ENCODE measurements at places on chromosomes 2 and 18.
A peak's percentile ranks its signal among the peaks of the same experiment; 100 is the strongest.

DNA sequence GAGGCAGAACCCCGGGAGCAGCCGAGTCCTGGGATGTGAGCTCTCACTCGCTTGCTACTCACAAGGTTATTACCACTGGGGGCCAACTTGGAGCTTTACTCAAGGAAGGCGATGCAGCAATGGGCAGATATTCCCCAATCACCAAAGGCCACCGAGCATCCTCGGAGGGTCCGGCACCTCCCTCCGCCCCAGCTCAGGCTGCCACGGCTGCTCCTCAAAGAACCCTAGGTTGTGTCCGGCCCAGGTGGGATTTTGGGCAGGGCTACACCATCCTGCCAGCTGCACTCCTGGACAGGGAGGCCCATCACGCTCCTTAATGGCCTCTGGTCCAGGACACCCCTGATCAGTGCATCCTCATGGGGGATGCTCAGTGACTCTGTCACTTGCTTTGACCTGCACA is 24.8 kb downstream of the FBLN7 start:
- no peak for DNase-seq

DNA sequence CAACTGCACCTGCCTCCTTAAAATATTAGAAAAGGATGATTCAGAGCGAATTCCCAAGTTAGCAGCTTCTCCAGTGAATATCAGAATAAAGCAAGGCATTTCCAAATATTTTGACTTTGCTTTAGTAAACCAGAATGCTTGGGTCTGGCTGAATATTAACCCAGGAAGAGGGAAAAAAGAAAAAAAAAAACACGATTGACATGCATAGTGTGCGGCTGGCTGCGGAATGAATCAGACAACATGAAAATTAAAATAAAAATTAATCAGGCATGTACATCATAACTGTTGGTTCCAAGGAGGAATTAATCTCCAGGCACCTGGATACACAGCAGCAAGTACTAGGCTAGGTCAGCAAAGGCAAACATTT is 105.8 kb upstream of the NCKAP5 start:
- no peak for DNase-seq

GRCh38 chr2:202339071-202339870 is 36.9 kb upstream of the BMPR2 start:
- DNase-seq: no peak

DNA sequence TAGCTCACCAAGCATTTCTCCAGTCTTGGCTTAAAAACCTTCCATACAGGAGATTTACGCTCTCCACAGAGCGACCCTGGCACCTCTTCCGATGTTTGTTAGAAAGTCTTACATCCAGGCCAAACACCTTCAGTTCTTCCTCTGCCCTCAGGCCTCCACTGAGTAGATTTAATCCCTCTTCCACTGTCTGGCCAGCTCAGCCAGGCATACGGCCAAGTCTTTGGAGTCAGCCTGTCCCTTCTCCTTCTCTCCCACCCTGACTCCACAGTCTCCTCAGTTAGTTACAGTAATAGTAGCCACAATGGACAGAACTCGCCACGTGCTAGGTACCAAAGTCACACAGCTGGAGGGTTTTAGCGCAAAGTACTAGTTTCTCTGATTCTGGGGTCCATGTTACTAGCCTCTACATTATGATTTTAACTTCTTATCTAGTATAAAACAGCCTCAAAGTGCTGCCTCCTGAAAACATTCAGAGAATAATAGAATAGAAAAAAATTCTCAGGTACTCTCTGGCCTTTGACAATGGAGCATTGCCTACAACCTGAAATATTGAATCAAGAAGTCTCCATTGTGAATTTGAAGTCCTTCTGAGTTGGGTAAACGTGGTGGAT is 39.5 kb downstream of the THNSL2 start:
- no peak for DNase-seq

DNA sequence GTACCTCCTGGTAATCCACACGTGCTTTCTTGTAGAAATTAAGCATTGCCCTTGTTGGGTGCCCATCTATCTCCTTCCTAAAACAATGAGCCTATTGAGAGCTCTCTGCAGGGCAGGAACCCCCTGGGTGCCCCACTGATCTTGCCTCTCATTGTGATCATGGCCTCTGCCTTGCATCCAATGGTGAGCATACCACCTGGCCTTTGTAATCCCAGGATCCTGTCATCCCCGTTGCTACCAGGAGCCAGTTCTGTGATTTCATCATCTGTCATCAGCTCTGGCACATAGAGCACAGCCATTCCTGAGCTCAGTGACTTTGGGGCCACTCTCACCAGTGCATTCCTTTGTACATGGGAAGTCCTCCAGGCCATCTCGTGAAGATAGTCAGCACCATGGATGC is 381.0 kb upstream of the ID2 start:
- no peak for DNase-seq

DNA sequence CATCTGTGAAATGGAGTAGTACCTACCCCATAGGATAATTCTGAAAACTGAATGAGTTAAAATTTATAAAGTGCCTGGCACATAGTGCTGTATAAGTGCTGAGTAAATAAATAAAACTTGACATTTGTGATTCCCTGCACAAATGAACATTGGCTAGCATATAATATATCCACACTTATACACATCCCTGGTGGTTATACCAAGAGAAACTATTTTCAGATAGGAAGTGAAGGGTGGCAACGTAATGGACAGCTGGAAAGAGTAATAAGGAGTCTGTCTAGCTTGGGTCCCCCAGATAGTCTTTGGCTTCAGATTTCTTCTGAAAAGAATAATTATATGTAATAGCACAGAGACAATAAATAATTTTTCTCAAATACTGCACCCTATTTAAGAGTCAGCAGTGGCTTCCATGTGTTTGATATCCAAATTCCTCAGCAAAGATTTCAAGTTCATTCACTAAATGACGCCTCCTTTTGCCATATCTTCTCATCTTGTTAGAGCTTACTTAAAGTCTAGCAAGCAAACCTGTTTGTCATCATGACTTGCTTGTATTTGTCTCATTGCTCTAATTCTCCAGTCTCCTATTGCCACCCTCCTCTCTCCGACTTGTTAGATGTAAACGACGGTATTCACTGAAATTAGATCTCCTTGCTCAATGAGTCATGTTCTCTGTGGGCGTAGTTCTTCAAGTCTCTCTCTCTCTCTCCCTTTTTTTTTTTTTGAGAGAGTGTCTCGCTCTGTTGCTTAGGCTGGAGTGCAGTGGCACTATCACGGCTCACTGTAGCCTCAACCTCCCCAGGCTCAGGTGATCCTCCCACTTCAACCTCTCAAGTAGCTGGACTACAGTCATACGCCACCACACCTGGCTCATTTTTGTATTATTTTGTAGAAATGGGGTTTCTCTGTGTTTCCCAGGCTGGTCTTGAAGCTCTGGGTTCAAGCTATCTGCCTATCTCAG is 8.7 kb upstream of the ADGRF3 start:
- peak; percentile 95 for DNase-seq

DNA sequence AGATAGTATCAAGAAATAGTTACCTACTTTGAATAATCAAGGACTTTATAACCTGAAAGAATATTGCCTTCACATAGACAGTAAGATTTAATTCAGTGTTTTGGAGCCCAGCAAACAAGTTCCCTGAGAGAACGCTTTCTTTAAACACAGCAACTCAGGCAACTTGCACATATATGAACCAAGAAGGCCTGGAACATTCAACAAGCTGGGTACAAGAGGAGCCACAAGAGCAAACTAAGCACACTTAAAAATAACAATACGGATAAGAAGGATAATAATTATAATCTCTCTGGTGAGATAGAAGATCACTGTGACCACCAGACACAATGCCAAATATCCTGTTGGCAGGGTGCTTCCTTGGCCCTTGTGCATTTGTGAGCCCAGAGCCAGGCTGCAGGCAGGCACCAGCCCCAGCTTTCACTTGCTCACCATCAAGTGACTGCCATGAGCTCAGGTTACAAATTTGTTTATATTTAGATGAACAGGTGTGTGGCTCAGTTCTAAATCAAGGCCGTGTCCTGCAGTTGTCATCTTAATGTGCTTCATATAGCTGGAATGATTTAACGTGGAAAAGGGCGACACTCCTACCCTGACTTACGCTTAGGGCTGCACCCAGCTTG is 446.6 kb downstream of the IRS1 start:
- DNase-seq: no peak

DNA sequence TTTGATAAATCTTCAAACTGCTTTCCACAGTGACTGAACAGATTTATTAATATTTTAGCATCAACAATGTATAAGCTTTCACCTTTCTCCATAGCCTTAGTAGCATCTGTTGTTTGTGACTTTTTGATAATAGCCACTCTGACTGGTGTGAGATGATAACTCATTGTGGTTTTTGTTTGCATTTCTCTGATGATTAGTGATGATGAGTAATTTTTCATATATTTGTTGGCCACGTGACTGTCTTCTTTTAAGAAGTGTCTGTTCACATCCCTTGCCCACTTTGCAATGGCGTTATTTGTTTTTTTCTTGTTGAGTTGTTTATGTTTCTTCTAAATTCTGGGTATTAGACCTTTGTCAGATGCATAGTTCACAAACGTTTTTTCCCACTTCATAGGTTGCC is 952.9 kb downstream of the TRIB2 start:
- DNase-seq: no peak

DNA sequence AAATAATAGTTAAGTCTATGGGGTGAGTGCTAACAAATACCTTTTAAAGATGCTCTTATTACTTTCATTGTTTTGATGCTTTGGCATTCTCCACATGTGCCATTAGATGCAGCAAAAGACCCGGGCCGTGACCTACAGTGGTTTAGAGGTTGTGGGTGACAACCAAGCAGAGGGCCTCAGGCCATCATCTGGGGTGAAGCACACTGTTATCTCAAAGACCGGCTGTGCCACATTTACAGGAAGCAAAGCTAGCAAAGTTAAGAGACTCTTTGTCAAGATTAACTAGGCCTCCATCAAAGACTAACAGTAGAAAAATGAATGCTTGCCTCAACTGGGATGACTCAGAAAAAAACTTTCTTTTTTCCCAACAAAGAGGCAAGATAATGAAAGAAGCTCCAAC is 695.3 kb downstream of the SATB2 start:
- DNase-seq: no peak
